ENCODE measurements at places on chromosomes 4 and X.
A peak's percentile ranks its signal among the peaks of the same experiment; 100 is the strongest.

GRCh38 chrX:153644356-153645125 lies 2.5 kb upstream of the DUSP9 start:
- peak; percentile 10 for DNase-seq

DNA sequence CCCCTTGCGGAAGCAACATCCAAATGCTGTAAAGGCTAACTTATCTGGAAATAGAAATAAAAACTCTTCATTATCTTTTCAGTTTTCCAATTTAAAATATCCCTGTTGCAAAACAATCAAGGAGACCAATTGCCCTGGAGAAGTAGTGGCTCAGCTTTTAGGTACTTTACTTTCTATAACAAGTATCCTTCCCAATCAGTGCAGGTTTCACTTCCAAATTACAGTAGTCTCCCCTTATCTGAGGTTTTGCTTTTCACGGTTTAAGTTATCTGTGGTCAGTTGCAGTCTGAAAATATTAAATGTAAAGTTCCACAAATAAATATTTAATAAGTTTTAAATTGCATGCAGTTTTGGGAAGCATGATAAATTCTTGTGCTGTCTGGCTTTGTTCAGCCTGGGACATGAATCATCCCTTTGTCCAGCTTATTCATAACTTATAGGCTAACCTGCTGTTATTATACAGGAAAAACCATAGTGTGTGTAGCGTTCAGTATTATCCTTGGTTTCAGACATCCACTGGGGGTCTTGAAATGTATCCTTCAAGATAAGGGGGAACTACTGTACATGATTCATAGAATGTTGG lies 973.1 kb upstream of the GRID2 start:
- no peak for DNase-seq

- no peak for DNase-seq
Observed at GRCh38 chrX:22278375-22278774, 5.7 kb downstream of the CBLL2 start.

DNA sequence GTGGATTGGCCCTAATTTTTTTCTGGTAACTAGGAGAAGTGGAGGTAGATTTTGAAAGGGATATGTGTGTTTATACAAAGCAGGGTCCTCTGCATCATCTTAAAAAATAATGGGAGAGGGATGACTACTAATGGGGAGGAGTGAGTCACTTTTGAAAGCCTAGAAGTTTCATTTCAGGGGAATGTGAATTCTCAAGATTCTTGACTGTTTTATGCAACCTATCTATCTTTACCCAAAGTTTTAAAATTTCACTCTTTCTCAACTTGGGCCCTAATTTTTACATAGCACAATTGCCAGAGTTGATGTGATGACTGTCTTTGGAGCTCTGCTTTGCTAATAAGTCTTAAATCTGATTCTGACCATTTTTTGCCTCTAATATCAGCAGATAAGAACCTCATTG lies 445.2 kb downstream of the GRXCR1 start:
- no peak for DNase-seq

DNA sequence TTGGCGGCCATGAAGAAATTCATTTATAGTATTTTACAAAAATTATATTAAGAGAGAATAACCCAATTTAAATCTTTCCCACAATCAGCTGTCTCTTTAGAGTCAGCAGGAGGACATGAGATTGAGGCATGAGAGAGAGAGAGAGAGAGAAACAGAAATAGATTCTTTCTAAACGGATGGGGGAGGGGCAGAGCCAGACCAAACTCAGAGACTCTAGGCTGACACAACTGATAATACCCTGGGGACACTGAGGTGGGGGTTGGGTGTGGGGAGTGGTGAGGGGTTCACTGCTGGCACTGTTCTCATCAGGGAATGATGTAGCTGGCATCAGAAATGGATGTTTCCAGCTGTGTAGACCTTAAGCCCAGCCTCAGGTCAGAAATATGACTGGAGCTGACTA lies 20.5 kb upstream of the HOPX start:
- no peak for DNase-seq

DNA sequence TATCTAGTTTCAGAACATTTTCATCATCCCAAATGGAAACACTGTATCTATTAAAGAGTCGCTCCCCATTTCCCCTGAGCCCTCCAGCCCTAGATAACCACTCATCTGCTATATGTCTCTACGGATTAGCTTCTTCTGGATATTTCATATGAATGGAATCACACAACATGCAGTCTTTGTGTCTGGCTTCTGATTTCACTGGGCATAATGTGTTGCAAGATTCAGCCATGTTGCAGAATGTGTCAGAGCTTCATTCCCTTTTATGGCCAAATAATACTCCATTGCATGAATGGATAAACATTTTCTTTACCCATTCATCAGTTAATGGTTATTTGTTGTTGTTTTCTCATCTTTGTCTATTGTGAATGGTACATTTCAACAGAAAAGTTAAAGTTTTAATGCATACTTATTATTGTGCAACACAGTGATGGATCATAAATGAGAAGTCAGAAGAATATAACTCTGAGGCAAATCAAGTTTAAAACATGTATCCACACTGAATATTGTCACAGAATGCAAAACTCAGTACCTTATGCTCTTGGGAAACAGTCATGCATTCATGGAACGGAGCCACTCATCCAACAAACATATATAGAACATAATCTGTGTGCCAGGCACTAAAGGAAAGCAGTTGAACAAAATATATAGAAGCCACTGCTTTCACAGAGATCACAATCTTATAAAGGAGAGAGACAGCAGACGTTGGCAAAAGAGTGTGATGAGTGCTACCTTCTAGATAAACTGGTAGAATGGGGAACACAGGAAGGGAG lies 57.8 kb upstream of the MAGEA4 start:
- DNase-seq, result no peak

DNA sequence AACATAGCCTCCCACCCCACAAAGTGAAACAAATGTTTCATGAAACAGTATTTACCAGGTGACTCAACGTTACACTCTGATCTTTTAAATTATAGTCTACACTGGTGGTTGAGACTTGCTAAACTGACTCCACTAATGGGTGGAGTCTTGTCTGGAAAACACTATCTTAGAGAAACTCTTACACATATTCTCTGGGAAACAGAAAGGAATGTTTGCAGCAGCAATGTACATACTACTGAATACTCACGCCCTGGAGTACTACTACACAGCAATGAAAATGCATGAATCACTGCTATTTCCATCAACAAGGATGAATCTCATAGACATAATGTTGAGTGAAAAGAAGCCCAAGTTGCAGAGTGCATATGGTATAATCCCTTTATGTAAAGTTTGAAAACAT lies 208.5 kb upstream of the IGFBP7 start:
- DNase-seq, result no peak

DNA sequence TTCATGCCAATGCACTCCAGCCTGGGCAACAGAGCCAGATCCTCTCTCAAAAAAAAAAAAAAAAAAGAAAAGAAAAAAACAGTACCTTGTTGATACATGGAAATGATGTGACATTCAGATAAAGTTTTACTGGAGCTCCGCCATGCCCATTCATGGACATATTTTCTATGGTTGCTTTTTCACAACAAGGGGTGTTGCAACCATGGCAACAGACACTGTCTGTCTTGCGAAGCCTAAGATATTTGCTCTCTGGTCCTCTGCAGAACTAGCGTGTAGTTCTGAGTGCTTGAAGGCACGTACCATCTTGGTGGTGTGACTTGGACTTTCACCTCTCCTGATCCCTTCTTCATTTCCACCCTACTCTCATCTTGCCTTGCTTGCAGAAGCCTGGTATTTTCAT lies 53.2 kb downstream of the TBL1X start:
- no peak for DNase-seq

DNA sequence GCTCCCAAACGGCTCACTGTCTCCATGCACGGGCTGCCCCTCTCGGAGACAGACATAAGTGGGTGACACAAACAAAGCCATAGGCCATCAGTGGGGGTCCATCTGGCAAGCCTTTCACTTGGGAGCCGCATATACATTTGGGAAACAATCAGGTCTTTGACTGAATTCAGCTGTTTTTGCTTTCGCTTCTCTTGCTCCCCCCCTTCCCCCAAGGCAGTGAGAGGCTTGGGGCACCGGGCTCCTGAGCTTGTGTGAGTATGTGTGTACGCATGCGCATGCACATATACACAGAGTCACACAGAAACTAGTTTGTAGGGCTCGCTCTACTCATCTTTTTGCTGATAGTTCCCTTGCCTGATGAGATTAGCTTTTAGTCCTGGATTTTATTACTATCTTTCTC lies 284.4 kb downstream of the AFF2 start:
- no peak for DNase-seq

DNA sequence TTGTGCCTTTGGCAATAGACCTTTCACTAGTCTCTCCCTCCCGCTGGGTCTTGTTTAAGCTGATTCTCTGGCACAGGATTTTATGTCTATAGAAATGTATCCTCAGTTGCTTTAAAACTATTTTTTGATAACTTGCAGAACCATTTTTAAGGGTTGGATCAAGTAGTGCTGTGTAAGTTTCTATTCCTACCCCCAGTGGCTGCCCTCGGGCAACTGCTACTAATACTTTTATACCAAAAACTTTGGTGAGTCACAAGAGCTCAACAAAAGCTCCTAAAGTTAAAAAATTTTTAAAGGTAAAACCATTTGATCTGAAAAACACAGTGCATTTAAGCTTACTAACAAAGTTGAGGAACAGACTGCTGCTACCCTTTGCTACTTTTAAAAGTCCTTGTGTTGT lies 1460.6 kb upstream of the PCDH7 start:
- no peak for DNase-seq

GRCh38 chr4:73433140-73433539 lies 2.9 kb upstream of the AFP start:
- no peak for DNase-seq

- DNase-seq, result peak; percentile 6
Observed at GRCh38 chrX:4708970-4709760, 995.7 kb upstream of the PRKX start.

DNA sequence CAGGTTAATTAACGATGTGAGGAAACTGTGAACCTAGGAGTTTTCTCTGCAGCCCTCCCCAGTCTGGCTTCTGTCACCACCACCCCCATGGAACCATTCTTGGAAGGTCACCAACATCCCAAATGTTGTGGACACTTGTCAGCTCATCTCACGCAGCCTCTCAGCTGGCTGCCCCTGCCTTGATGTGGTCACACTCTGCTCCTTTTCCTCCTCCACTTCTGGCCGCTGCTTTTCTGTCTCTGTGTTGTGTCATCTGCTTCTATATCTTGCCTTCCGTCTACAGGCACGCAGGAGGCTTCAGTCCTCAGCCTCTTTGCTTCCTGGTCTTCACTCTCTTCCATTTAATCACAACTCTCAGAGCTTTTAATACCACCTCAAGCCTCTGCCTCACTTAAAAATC lies 371.5 kb upstream of the SLIT2 start:
- DNase-seq, result no peak

DNA sequence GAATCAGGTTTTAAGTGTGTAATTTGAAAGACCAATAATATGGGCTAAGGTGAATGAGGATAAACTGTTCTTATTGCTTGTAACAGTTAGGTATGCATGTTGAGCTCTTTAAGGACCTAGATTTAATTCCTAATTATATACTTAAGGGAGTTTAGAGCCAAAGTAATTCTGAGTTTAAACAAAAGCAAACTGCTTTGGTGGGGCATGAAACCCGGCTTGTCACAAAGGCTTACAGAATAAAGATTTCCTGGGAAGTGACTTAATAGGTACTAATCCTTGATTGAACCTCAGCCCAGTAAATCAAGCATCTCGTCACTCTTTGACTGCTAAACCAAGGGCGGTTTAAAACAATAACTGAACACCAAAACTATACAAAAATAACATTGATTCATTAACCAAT lies 1324.2 kb downstream of the RPA4 start:
- no peak for DNase-seq

DNA sequence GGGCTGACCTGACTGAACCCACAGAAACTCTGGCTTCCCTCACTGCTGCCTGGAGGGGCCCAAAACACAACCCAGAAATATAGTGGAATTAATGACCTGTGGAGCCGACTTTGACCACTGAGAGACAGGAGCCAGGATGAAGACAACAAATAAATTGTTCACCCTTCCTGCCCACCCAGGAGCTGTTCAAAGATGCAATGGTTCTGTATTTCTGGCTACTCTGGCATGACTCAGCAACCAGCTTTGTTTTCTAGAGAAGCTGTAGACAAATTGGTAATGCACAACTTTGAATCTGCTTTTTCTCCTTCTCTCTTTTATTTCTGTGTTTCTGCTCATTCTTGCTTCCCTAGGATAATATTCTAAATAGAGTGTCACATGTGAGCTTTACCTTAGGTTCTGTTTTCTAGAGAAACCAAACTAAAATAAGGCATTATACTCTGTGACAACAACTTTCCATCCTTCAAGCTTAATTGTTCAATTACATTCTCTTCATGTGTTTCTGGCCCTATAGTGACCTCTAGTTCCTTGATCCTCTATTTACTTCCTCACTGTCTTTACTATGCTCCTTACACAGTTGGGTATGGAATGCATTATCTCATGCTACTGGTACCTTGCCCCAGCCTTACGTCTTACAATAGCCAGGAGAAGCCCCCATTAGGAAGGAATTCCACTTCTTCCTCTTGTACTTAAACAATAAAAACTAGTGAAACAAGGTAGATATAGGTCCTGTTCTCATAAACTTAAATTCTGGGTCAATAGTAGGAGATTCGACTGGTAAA lies 6.5 kb upstream of the PRKG2 start:
- no peak for DNase-seq

- no peak for DNase-seq
Observed at GRCh38 chr4:84673475-84674240, 90.7 kb downstream of the CDS1 start.

DNA sequence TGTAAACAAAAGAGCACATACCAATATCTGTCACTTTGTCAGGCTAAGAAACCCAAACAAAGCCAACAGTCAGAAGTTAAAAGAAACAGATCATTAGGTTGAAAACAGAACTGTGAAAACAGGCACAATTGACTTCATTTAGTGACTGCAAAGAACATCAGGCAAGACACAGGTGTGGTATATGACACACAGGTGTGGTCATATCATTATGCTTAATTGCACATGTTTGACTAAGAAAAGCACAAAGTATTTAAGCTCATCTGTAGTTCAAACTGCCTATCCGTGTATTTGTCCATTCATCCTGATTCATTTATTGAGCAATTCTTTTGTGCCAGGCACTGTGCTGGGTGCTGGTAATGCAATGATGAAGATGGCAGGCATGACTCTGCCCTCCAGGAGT lies 150.7 kb downstream of the DEFB131A start:
- no peak for DNase-seq

DNA sequence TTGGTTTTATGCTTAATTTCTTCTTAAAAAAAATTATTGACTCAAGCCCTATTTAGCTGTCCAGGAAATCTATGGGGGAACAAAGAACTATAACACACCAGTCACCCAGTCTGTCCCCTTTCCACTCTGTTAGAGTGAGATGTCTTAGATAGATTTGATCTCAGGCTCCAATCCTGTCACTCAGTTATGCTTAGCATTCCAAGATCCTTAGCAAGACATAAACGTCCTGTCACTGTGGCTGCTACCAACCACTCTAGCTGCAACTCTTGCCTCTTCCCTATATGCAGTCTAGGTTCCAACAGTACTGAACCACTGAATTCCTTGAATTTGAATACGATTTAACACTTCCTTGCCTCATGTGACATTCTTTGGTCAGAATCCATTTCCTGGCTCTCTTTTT lies 241.9 kb upstream of the NWD2 start:
- DNase-seq, result no peak

GRCh38 chr4:56940971-56941370 lies 33.3 kb downstream of the REST start:
- no peak for DNase-seq
